Chondrocyte (in vitro differentiated cells): ENCODE measurements at places on chromosomes 1 and 21.

GRCh38 chr1:19038096-19038495 is 81.6 kb upstream of the IFFO2 start:
- DNase-seq: peak; percentile 30

DNA sequence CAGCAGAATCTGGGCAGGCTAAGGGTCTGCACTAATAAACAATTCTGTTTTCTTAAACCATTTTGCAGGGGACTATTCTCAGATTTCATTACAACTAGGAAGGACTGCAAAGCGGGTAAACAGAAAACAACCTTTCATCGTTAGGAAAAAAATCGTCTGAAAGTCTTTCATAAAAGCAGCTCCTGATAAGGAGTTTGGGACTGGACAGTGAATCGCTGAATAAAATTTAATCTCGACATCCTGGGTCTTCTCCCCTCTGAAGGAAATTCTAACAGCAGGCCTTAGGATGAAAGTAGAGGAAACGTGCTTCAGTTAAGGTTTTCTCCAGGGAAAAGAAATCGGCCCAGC is 471 bp upstream of the MTF2 start:
- no peak for DNase-seq

GRCh38 chr1:12543740-12544154 is 74.3 kb downstream of the DHRS3 start:
- DNase-seq: no peak

- peak; percentile 42 for DNase-seq
Measured at GRCh38 chr1:3884966-3885365, 15.1 kb downstream of the C1orf174 start.

DNA sequence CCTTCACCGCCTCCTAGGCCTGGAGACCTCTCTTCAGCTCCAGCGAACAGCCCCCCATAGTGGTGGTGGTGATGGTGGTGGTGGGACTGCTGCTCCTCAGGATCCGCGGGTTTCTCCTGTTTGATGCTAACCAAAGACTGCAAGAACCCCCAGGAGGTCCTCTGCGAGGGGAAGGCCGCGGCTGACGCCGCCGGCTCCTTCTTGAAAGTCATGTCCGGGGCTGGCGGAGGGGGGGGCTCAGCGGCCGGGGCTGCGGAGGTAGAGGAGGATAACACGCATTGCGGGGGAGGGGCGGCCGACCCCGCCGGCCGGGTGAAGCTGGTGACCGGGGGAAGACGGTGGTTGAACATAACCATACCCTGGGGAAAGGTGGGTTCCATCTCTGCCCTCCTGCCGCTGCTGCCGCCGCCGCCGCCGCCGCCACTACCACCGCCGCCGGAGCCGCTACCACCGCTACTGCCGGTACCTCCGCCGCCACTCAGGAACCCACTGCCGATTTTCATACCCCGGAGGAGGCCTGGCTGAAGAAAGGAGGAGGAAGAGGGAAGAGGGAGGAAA is 554 bp downstream of the ZNF281 start:
- DNase-seq: no peak

DNA sequence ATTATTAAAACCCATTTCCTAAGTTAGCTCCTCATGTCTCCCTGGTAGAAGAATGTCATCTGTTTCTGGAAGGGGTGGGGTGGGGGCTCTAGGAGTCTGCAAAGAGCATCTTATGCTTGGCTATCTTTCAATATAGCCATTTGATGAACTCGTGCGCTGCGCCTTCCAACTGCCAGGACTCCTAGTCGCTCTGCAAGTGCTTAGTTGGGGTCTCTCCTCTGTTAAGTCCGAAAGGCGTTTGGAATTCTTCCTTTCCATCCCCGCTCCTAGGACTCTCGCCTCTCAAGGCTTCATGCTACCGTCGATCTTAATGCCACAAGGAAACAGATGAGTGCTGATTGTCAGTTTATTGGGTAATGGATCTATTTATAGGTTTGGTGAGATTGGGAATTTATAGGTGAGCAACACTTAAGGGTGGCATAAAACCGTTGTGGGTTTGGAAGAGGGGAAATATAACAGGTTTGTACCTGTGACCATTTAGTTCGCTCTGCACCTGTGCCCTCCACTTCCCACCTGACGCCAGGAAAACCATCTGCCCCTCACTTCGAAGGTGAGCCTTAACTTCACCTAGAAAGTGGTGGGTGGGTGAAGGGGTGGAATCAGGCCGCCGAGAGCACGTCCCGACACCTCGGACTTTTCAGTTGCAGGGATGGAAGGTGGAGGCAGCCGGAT is 1.1 kb downstream of the KCNH1 start:
- no peak for DNase-seq

GRCh38 chr1:159554696-159555095 is 18.9 kb upstream of the OR10J5 start:
- DNase-seq: no peak
